NCI-H1694 treated with DMSO at 0.1 percent for 48 hours (cell line): ENCODE measurements at places on chromosomes 12 and 14.
A peak's percentile ranks its signal among the peaks of the same experiment; 100 is the strongest.

DNA sequence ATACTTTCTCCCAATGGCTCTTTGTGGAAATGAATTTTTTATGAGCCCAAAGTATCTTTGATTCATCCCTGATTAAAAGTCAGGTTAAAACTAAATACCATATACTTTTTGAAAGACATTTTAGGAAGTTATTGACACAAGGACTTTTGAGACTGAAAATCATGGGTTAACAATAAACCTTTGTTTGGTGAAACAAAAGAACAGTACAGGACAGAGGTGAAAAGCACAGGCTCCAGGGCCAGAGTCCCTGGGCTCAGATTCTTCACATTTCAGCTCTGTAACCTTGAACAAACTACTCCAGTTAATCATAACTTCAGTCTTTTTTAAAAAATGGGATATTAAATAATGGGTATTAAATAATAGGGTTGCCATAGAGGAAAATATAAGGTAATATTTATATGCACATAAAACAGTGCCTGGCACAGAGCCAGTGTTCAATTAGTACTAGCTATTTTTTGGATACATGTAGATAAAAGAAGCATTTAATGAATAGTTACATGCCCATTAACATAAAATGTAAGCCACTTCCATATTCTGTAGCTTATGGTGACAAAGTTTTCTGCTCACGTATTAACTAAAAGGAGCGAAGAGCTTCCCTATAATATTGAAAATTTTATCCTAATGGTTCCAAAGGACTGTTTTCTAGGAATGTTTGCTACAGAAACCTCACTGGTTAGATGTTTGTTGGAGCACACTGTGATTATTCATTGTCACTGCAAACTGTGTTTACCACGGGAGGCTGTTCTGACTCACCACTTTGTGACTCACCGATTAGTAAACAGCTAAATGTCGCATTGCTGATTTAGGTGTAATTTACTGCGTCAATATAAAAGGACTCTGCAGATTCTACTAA lies 255.4 kb downstream of the DAD1 start:
- DNase-seq = peak; percentile 9

DNA sequence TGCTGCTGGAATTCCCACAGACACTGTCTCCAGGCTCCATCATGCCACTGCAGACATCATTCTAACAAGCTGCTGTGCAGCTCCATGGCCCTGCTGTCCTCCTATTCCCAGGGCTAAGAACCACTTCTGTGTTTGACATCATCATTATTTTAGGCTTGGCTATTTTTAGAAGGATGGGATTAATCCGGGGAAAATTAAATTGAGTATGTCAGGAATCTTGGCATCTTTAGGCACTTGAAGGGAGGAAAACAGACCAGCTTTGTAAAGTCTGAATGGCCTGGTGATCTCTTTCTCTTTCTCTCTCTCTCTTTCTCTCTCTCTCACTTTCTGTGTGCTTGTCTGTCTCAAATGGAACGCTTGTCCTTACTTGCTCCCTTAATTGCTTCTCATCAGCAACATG lies 568.3 kb upstream of the FLRT2 start:
- peak; percentile 67 for DNase-seq

GRCh38 chr14:31692376-31692781 lies 131.2 kb downstream of the NUBPL start:
- peak; percentile 61 for DNase-seq

- DNase-seq = no peak
These were observed 15.8 kb downstream of the PRKD1 start for GRCh38 chr14:29911810-29912209.

- no peak for DNase-seq
These were observed 491 bp upstream of the NR2C1 start for GRCh38 chr12:95073698-95074520.

DNA sequence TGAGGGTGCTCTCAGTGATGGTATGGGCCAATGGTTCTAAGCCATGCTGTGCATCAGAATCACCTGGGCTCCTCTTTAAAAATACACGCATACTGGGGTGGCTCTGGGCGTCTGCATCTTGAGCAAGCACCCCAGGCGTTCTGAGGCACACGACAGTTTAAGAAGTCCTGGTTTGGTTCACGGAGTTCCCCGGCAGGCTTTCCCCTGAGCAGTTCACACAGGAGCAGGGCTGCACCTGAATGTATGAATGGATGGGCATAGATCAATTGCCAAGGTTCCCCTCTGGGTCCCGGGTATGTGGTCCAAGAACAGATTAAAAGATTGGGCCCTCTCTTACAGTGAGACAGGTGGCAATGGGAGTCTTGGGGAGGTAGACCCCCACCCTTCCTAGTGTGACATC lies 395.3 kb downstream of the DPF3 start:
- DNase-seq = no peak

- DNase-seq = no peak
These were observed 123.5 kb upstream of the RFLNA start for GRCh38 chr12:124171231-124171979.

DNA sequence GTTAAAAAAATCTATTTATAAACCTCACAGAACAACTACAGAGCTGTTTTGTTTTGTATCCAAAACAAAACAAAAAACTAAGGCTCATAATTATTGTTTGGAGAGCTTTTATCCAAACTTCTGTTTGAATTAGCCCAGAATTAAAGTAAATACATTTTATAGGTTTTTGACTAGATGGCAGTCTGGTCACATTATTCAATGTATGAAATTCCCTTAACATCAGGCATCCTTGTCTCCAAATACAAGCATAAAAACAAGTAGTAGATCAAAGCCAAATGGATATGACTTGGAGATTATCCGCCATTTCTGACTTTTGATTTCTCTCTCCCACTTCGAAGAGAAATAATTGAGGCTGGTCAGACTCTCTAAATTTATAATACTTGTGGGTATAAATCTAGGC lies 63.5 kb downstream of the SLC38A1 start:
- DNase-seq = no peak

GRCh38 chr12:119956047-119956446 lies 33.0 kb upstream of the BICDL1 start:
- no peak for DNase-seq

DNA sequence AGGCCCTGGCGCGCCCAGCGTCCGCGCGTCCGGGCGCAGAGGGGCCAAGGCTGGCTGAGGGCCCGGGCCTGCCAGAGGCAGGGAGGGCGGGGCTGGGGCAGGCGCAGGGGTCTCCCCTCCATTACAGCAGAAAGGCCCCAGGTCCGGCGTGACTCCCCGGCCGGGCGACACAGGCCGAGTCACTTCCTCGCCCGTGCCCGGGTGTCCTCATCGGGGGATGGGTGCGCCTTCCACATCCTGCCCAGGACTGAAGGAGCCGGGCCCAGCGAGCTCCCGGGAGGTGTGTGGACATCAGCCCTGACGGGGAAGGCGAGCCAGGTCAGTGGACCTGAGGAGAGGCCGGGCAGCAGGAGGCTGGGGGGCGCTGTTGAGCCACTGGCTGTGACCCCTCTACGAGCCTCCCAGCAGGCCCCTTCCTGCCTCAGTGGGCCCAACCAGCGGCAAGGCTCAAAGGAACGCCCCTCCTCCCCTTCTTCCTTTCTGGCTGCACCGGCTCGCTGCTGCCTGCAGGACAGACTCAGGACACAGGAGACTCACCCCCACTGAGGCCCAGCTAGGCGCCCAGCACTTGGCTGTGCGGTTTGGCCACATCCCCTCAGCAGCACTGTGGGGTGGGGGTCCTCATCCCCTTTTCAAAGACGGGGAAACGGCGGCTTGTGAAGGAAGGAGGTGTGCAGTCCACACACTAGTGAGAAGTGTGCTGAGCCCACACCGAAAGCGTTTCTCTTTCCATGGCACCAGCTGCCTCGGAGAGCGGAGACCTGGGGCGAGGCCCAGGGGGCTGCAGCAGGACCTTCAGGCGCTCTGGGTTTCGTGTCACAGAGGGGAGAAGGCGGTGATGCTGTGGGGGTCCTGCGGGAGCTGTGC lies 606 bp downstream of the TNFAIP2 start:
- no peak for DNase-seq

DNA sequence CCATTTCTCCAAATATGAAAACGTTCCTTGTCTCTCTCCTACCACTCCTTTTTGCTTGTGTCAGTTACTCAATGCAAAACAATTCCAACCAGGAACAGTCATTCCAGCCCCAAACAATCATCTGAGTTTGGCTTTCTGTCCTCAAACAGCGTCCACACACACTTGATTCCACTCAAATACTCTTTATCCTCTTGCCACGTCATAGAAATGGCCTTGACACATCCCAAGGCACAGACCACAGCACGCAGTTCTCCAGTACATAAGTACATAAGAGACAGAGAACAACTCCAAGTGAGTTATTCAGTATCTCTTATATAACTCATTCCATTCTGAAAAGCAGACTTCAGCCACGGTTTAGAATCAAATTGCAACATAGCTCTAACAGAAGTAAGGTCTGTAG lies 299.2 kb downstream of the RPS29 start:
- no peak for DNase-seq

GRCh38 chr12:82057770-82058169 lies 298.6 kb upstream of the PPFIA2 start:
- DNase-seq = no peak

DNA sequence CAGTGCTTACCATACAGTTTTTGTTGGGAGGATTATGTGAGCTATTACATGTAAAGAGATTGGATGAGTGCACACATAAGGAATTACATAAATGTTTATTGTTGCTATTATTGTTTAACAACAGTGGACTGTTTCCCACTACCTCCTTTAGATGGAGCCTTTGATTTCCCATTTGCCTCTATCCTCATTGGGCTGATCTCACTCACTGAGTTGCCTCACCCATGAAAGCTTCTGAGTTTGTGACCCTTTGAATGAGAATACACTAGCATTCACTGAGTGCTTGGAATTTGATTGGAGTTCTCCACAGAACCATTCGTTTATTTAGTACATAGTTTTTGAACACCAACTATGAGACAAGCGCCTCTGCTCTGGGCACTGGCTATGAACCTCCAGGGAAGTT lies 121.0 kb downstream of the HELB start:
- no peak for DNase-seq

GRCh38 chr12:114741940-114742339 lies 58.0 kb upstream of the TBX3 start:
- no peak for DNase-seq

DNA sequence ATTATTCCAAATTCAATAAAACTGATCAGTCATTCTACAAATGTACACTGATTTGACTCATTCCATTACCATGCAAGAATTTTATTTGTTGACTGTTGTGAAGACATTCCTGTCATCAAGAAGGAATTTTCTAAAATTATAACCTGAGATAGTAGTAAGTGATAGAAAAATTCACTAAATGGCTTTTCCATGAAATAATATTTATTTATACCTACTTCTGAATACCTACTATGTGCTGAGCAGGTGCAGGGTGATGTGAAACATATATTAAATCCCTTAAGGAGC lies 841.7 kb downstream of the NRXN3 start:
- no peak for DNase-seq

GRCh38 chr12:78651755-78652154 lies 212.8 kb upstream of the SYT1 start:
- no peak for DNase-seq

GRCh38 chr14:95315579-95315978 lies 4.1 kb downstream of the CLMN start:
- no peak for DNase-seq

DNA sequence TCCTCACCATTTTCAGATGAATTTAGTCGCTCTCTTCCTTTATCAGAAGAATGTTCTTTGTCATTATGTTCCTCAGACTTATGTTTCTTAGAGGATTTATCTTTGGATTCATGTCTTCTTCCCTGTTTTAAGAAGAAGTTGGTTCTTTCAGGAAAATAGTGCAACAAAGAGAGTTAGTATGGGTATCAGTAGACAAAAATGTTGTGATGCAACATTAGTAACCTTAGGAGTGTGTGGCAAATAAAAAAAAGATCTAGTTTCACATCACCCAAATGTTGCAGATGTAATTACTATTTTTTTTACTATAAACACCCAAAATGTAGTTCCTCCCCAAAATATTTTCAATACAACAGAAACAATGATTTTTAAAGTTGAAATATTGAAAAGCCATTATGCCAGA lies 7.8 kb downstream of the RSRC2 start:
- DNase-seq = no peak

DNA sequence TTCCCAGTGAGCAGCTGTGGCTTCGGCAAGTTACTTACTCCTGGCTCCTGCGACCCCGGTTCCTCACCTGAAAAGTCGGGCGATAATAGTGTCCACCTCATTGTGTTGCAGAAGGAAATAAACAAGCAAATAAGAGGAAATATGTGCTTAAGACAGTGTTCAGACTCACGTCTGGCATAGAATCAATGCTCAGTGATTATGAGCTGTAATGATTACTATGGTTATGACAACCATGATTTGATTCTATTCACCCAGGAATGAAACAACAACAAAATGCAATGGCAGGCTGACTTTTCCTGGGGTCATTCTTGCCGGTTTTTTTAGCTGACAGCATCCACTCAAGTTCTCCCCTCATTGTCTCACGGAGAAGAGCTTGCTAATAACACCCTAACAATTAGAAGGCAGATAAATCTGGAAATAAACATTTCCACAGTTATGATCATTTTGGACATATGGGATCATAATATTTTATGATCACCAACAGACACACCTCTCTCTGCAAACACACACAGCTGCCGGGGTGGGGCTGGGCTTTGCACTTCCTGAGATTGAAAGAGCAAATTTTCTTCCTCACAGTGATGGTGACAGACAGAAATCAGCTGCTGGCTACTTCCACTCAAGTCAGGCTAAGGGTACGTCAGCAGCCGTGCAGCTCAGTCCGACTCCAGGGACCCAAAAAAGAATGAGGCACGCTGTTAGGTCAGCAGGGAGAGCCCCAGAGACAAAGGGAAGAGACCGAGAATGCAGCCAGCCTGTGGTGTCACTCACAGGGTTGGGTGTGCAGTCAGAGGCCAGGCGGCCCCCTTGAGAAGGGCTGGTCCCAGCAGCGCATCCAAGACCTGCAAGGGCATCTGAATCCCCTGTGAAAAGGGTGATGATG lies 158.0 kb downstream of the RIMBP2 start:
- peak; percentile 25 for DNase-seq

- no peak for DNase-seq
These were observed 43.4 kb downstream of the TEAD4 start for GRCh38 chr12:3002646-3003045.

- no peak for DNase-seq
These were observed 535.8 kb downstream of the PRKD1 start for GRCh38 chr14:29391801-29392200.

GRCh38 chr12:87991483-87991882 lies 37.7 kb downstream of the C12orf50 start:
- DNase-seq = no peak

DNA sequence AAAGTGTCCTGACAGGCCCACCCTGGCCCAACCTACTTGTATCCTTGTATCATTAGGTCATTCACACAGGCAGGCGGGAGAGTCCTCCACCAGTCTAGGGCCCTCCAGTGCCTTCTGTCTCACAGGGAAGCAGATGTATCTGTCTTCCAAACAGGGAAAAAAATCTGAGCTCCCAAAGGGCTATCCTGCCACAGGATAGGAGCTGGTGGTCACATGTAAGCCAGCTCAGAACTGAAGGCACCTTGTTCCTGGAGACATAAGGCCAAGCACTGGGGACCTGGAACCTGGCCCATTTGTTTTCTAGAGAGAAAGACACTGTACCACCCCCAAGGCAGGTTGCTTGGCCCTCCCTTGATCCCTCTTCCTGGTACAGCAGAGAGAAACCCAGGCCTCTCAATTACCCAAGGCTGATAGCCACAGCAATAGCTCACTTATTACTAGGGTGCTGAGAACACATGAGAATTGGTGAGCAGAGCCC lies 19.4 kb upstream of the PLEKHH1 start:
- DNase-seq = peak; percentile 61
